ENCODE measurements at places on chromosomes 5 and 9.

- DNase-seq, result no peak
These were observed 19.9 kb upstream of the LPAR1 start for GRCh38 chr9:111058166-111058565.

- DNase-seq, result no peak
These were observed 133.1 kb upstream of the FBXL7 start for GRCh38 chr5:15366676-15367391.

- DNase-seq, result peak; percentile 54
These were observed 1.0 kb downstream of the SIT1 start for GRCh38 chr9:35649431-35650340.

- no peak for DNase-seq
These were observed 38.7 kb downstream of the TSTD2 start for GRCh38 chr9:97594381-97594921.

DNA sequence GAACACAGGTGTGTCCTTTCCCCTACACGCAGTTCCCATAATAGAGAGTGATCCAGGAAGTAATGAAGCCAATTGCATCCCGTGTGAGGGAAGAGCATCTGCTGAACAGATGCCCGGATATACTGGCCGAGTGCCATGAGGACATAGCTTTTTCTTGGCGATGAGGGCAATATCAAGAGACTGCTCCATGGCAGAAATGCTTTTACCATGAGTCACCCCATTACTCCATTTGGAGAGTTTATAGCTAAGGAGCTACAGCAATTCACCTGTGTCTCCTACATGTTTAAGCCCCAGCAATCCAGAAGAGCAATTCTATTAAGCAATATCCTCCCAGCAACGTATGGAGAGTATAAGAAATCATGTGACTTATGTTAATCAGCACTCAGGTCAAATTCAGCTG lies 222.0 kb upstream of the KLF4 start:
- no peak for DNase-seq

- no peak for DNase-seq
These were observed 1.0 kb upstream of the FBXW11 start for GRCh38 chr5:172007175-172008110.

DNA sequence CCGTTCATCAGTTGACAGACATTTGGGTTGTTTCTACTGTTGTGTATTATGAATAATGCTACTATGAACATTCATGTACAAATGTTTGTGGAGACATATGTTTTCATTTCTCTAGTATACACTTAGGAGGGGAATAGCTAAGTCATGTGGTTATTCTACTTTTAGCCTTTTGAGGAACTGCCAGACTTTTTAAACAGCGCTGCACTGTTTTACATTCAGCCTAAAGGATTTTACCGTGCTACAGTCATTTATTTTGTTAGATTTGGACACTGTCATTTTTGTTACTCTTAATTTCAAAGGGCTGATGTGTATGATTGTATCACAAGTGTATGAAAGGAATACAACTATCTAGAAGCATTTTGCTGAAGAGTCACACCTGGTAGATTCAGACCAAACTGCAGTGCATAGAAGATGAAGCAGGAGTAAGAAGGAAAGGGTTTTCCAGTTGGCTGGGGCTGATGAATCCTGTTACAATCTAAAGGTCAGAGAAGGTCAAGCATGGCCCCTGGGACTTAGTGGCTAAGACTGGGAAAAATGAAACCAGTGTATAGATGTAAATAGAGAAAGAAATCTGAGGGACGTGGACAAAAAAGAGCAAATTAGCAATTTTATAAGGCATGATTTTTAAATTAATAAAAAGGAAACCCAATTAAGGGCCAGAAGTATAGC lies 509.7 kb downstream of the PSAT1 start:
- no peak for DNase-seq

DNA sequence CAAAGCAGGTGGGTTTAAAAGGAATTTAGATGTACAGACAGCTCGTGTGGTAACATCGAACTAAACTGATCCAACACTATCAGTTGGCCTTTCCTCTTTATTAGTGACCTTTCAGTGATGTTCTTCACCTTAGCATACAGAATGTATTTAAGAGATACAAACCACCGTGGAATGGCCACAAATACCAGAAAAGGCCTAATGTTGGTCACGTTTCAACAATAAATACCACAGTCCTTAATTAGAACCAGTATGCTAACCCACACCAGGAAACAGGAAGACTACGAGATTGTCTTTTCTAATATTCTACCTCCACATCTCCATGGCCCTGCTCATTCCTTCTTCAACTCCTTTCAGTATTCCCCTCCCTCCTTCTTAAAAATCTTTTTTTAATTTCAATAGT lies 40.4 kb downstream of the GNAQ start:
- DNase-seq, result no peak

DNA sequence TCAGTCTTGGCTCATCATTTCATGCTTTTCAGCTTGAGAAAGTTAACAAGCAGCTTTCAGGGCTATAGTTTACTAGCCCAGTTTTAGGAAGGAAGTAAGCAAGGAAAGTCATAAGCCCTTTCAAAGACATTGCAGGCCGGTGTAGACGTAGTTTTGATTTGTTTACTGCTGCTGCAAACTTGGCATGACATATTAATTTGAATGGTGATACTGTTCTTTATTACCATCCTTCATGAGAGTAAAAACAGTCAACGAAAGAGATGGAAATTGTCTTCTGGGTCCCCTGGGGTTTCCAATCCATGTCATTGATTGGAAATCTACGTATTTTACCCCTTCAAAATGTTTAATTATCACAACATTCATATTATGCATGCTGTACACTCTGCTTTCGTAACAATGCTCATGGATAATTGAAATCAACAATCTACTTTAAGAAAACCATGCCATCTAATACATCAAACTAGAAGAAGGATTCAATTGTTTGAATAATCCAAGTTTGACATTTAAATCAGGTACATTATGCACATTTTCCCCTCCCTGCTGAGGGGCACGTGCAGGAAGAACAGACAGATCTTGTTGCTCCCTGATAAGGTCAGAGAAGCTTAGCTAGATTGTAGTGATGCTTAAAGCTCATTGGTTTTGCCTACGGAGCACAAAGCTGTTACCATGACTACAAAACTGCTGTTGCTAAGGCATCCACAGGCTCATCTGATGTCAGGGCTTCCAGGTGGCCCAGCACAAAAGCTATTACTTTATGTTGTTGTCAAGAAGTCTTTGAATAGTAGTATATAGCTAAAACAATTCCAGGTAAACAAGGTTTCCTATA lies 139.9 kb upstream of the PRLR start:
- DNase-seq, result no peak

DNA sequence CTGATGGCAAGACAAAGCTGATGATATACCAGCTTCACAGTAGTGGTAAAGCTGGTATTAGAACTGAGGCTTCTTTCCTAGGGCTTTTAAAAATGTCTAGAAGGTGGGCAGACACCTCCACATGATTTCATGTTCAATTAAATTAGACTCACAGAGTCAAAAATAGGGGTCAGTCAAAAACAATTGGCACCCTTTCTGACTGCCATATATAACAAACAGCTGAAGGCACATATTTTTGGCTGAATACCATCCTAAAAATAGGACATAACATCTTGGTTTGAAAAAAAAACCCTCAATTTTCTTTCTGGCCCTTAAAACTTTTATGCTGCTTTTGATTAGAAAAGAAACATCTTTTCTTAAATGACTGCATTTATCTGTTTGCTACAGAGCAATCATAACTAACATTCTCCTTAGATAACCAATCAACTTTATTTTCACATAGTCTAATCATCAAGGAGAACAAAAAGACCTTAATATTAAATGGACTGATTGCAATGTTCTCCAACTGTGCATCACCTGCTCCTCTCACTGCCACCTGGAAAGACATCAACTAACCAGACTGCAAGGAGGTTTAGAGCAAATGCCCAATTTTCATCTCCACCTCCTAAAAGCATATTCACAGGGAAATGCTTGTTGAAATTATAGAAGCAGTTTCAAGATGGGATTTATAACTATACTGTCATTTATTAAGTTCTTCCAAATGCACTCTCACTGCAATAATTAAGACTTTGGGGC lies 3.2 kb downstream of the SGTB start:
- DNase-seq, result no peak

DNA sequence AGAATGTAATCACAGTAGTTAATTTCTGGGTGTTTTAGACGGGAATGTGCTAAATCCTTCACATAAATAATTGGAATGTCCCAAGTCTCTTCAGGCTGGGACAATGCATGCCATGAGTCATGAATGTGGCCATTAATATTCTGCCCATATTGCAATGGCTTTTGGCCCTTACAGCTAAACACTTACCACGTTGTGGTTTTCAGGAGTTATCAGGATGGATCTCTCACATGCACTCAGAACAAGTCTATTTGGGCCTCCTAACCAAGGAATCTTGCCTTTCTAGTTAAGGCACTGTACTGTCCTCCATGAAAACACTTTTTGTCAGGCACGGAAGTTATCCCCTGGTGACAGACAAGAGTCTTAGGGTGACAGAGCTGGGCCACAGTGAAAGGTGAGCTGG lies 32.7 kb downstream of the PKD2L2 start:
- DNase-seq, result no peak

GRCh38 chr5:116947691-116948528 lies 373.3 kb upstream of the SEMA6A start:
- DNase-seq, result peak; percentile 61

DNA sequence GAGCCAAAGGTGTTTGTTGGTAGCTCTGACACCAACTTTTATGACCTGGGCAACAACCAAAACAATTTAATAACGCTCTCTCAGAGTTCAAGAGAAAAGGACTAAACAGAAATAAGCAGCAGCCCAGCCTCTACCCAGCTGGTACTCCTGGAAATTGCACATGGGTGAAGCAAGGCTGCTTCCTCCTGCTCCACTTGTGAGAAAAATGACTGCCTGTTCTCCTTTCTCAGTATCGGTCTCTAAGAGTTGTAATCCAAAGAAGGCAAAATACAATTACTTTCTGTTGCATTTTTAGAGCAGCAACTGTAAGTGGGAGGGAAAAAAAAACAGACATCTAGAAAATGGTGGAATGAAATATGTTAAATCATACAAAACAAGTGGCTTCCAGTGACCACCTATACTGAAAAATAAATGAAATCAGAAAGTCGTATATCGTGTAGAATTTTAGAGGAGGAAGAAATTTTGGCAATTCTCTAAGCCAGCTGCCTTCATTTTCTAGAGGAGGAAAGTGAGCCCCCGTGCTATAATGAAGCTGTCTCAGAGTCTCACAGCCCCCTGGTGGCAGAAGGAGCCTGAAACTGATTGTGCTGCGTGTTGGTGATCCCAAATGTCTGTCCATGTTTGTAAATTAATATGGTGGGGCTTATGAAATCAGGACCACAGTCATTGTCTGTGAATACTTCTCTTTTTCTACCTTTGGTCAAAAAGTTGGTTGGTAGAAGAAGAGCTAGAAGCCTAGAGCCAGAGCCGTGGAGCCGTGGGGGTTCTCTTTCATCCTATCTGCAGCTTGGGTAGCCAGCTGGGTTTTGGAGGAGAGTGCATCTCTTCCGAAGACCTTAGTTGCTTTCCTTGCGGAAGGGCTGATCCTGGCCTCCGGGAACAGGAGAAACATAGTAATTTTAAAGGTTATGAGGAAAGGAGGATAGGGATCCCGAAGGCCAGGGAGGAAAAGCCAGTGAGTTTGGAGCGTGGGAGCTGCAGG lies 139.9 kb downstream of the PIP5K1B start:
- DNase-seq, result peak; percentile 55

DNA sequence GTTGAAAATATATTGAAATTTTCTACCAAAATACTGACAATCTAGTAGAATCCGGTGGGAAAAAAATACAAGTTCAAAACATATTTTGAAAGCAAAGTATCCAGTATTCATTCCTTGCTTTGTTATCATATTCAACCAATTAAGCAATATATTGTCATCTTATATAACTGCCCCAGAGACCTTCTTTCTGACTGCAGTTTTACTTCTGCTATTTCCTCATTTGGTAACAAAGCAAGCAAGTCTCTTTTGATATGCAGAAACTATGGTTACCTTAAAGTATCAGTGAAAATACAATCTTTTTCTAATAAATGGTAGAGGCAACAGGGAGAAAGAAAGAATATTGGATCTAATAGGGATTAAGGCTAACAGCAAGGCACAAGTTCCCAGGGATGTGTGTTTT lies 663.7 kb upstream of the MEF2C start:
- peak; percentile 31 for DNase-seq

GRCh38 chr5:39137819-39138451 lies 63.7 kb upstream of the RICTOR start:
- no peak for DNase-seq

GRCh38 chr5:127409246-127409917 lies 108.1 kb upstream of the PRRC1 start:
- DNase-seq, result no peak

- no peak for DNase-seq
These were observed 100.0 kb upstream of the CXCL14 start for GRCh38 chr5:135678640-135679268.

GRCh38 chr5:44740660-44741059 lies 68.1 kb upstream of the MRPS30 start:
- DNase-seq, result no peak

GRCh38 chr9:908536-909205 lies 67.2 kb downstream of the DMRT1 start:
- no peak for DNase-seq

DNA sequence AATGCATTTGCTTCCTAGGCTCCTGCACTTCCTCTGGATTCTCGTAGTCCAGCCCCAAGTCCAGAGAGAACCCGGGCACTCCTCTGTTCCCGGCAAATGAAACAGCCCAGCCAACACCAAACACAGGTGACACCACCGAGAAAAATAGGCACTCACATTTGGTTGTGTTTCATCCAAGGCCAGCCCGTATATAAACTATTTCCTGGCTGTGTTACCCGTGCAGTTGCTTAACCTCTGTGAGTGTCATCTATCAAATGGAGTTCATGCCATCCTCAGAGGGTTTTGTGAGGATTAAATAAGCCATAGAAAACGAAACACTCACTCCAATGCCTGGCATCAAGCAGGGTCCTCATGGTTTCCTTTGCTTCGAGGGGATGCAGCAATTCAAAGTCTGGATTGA lies 115.2 kb downstream of the BOD1 start:
- no peak for DNase-seq

- no peak for DNase-seq
These were observed 218.1 kb downstream of the RAB3C start for GRCh38 chr5:58800861-58801540.

DNA sequence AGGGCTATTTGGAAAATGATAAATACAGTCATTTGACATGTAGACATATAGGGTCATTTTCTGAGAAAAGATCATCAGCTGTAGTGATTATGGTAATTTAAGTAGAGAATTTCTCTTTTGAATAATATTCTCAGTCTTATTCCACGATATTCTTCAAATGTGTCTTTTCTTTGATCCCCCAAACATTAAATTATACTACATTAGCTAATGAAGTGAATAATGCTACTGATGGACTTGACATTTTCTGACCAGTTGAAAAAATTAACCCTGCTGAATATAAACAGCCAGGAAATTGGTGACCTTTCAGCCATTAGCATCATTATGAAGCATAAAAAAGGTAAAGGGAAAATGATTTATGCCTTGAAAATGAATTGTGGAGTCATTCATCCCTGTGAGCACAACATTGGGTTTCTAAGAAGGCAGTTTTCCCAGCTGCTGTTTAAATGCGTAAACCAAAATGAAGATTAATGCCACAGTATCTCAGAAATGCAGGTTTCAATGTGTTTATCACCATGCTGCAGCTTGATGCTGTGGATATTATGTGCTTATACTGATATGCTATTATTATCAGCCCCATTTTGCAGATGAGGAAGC lies 489.1 kb downstream of the KCTD16 start:
- no peak for DNase-seq

GRCh38 chr5:109691996-109692395 lies 2.3 kb downstream of the MAN2A1 start:
- DNase-seq, result no peak

Data from B cell (primary cell).